ENCODE measurements at places on chromosomes 5 and 9.

GRCh38 chr5:134073404-134073803 lies 41.1 kb upstream of the TCF7 start:
- DNase-seq, result no peak

DNA sequence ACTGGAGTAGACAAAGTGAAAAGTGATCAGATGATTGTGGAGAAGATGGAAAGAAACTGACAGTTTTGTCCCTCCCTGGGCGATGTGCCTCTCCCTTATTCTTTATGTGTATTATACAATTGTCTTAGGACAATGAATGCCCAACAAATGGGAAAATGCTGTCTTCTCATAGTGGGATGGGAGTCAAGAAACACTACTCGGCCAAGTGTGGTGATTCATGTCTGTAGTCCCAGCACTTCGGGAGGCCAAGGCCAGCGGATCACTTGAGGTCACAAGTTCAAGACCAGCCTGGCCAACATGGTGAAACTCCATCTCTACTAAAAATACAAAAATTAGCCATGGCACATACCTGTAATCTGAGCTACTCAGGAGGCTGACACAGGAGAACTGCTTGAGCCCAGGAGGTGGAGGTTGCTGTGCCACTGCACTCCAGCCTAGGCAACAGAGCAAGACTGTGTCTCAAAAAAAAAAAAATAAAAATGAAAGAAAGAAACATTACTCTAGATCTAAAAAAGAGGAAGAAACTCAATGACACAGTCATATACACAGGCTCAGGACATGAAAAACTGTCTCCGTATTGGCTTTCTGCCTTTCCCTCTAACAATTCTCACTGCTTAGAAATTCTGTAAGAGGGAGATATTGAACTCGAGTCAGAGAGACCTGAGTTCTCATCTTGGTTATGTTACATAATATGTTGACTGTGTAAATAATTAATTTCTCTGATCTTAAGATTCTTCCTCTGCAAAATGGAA lies 67.9 kb upstream of the TARS1 start:
- DNase-seq, result no peak

DNA sequence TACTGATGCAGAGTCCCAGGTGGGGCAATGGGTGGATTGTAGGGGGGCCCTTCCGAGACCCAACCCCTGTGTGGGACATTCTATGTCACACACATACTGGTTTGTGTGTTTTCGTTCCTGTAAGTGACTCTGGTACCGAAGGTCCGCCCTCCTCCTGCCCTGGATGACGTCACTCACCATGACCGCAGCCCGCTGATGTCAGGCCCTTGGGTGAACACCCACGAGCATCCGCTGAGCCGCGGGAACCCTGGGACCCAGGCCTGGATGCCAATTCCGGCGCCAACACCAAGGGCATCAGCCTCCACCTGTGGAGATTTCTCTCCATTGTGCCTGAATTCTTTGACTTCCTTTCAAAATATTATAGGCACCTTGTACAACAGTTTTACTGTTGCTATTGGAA lies 184.3 kb downstream of the MTRR start:
- DNase-seq, result no peak

DNA sequence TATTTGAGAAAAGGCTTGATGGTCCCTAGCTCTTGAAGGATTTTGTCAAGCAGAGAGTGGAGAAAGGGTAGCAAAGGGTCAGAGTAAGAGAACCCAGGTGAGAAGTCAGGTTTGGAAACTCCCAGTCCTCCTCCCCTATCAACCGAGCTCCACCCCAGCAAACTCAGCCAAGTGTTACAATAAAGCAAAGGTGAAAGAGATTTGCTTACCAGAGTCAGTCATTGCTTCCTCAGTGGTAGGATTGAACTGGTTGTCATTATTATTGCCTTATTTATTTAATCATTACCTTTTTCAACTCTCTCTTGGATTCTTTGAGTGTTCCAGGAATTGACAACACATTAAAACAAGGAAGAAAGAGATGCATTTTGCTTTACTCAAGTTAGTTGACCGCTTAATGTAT lies 80.5 kb downstream of the RFK start:
- no peak for DNase-seq

DNA sequence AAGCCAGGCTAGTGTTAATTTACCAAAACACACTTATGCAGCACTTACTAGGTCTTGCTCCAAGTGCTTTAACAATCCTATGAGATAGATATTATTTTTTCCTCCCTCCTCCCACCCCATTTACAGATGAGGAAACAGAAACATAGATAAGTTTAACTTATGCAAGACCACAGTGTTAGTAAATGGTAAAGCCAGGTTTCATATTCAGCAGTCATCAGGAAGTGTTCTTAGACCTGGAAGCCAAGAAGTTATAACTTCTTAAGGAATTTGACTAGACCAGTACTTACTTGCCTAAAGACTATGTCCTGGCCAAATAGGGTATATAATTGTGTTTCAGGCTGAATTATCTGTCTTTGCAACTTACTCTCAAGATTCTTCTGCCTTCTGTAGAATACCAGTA lies 15.9 kb downstream of the ABHD17B start:
- DNase-seq, result peak; percentile 46

- no peak for DNase-seq
Observed at GRCh38 chr5:89572696-89573095, 689.7 kb upstream of the MEF2C start.

DNA sequence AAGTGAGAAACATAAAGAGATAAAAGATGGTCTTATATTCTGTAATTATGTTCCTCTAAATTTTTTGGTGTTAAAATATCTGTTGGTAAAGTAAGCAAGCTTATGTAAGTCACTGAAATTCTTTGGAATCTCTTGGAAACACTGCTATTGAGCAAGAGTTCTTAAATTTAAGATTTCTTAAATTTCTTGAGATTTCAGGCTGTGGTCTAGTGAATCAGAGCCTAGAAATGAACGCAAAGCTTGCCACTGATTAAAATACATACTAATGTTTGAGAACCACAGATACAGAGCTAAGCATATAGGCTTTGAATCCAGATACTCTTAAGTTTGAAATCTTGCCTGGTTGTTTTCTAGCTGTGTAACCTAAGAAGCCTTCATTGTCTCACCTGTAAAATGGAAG lies 133.4 kb downstream of the TRPM3 start:
- DNase-seq, result no peak

DNA sequence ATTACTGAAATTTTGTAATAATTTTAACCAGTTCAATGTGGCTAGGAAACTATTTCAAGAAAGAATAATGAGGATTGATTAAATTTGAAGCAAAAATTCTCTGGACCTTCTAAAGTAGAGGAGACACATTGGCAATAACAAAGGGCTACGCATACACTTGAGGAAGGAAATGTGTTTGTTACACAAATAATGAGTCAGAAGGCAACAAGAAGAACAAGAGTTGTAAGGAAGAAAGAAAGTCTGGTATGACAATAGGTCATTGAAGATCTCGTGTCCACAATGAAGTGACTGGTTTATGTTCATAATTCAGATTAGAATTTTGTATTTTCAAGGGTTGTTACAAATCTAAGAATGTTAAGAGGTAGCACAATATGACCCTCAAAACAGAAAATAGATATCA lies 25.8 kb downstream of the ST8SIA4 start:
- DNase-seq, result no peak

DNA sequence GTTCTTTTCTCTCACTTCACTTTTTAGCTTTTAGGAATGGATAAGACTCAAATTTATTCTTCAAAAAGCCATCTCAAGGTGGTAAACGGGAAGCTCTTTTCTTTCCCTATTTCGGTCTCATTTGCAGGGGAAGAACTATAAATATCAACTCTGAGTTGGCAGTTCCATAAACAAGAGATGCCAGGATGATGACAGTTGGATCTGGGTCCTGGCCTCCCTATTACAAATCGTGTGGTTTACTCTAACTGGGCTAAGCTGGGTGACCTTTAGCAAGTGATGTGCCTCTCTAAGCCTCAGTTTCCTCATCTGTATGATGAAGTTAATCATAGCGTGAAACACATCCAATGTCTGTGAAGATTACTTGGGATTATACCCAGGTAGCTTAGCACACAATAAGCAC lies 44.2 kb downstream of the TLE4 start:
- no peak for DNase-seq

DNA sequence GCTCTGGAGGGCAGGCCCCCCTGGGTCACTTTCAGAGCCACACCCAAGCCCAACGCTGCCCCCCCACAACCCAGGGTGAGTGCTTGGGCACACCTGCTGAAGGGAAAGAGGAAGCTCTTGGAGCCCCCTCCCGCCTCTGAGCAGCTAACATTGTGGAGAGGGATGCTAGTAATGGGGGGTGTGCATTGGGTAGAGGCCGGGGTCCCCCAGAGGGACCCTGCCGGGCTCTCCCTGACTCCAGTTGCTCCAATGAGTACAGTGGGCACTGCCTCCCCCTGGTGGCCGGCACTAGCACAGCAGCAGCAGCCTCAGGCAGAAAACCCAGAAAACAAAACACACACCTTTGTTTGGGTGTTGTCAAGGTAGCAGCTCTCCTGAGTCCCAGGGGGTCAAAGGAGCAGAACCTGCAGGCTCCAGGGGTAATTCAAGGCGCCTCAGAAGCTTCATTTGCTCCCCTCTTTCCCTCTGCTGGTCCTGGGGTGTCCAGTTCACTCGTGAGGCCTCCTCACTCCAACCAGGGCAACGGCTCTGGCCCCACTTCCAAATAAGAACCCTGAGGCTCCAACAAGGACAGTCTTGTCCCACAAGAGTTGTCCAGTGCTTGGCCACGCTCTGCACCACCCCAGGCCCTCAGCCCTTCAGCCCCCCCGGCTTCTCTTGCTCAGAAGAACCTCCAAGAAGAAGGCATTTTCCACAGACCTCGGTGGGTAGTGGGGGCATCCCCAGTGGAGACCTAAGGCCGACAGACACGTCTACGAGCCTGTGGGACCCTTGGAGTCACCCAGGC lies 16.1 kb downstream of the GBGT1 start:
- peak; percentile 63 for DNase-seq
